Neural crest cell (in vitro differentiated cells): ENCODE measurements at places on chromosomes 16 and 17.

DNA sequence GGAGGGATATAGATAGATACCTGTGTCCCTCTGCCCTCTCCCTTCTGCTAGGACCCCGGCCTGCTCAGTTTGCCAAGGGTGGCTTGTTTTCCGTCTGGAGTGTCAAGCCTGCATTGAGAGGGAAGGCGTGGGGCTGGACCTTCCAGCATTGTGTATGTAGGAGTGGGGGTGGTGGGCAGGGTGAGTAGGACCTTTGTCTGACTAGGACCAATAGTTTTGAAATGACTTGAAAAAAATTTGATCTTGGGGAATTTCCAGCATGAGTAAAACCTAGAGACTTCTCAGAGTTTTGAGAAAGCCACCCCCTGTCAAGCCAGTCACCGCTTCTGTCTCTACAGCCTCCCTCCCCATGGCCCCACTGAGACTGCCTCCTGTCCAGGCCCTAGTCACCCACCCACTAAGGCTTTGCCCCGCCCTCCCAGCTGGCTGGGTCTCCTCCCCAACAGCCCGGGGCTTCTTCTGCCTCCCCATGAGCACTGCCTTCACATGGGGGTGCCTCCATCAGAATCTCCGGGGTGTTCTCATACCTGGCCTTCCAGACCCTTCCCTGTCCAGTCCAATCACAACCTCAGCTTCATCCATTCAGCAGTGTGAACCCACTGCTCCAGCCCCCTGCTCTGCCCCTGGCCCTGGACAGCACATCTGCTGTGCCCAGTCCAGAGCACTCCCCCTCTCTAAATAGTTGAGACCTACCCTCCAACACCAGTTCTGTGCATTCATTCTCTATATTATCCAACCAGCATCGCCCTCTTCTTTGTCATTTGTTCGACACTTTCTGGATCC is 207.0 kb downstream of the MSI2 start:
- no peak for DNase-seq

GRCh38 chr17:11797803-11798202 is 199.5 kb downstream of the ZNF18 start:
- no peak for DNase-seq

- DNase-seq = no peak
These were observed 4.9 kb upstream of the ZG16B start for GRCh38 chr16:2825049-2825742.

DNA sequence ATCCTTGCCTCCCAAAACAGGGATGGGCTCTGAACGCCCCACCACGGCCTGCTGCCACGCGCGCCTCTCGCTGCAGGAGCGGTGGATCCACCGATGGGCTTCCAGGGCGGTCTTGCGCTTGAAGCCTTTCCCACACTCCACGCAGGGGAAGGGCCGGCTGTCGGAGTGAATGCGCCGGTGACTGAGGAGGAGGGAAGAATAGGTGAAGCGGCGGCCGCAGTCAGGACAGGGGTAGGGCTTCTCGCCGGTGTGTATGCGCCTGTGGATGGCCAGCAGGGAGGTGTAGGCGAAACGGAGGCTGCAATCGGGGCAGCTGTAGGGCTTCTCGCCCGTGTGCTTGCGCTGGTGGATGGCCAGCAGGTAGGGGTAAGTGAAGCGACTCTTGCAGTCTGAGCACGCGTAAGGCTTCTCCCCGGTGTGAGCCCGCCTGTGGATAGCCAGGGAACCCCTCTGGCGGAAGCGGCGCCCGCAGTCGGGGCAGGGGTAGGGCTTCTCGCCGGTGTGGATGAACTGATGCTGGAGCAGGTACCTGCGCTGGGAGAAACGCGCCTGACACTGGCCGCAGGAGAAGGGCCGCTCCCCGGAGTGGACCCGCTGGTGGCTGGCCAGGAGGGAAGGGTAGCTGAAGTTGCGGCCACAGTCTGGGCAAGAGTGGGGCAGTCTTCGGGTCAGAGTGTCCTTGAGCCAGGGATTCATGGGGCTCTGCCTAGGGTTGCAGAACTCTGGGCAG is 2.7 kb downstream of the ZNF785 start:
- no peak for DNase-seq

- DNase-seq = no peak
These were observed 5.6 kb downstream of the FBRS start for GRCh38 chr16:30663820-30664219.

DNA sequence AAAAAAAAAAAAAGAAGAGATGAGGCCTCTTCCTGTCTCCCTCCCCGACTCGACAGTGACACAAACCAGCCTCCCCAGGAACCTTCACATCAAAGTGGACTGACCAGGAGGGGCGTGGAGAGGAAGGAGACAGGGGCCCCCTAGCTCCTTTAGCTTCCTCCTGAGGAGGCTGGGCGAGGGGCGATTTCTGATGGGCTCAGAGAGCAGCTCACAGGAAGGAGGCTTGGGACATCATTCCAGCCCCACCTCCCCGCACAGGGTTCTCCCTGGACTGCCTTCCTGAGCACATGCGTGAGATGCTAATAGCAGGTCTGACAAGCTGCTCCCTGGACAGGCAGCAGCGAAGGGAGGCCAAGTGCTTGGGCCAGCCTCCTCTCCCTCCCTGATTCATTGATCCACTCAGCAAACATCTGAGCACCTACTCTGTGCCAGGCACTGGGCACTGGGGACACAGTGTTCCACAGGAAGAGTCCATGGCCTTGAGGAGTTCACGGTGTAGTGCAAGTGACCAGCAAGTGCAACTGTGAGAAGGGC is 14.4 kb upstream of the DOK4 start:
- no peak for DNase-seq

- DNase-seq = no peak
These were observed 5.7 kb downstream of the NUPR1 start for GRCh38 chr16:28532940-28533647.

- DNase-seq = peak; percentile 65
These were observed 588.7 kb downstream of the CDH13 start for GRCh38 chr16:83215406-83216001.

GRCh38 chr17:60846175-60846574 is 168.5 kb downstream of the BCAS3 start:
- DNase-seq = no peak

- no peak for DNase-seq
These were observed 29.8 kb downstream of the LAT start for GRCh38 chr16:29014561-29015069.
